ENCODE measurements at places on chromosomes 7 and 10.

DNA sequence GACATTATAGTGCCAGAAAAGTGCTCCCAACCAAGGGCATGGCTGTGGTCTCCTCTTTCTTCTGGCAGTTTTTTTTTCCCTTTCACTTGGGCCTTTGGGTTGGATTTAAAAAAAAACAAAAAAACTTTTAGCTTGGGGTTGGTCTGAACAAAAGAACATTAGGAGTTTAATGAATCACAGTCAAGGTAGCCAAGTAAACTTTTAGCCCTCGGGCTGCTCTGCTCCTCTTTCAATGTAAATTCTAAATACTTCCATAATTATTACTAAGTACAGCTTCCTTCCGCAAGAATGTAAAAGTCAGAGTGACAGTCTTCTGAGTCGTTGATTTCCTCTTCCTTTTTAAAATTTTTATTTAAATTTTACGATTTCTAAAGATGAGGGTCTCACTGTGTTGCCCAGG, 79.2 kb downstream of the NRF1 start:
- DNase-seq: no peak

- DNase-seq: no peak
Observed at GRCh38 chr10:59864141-59864962, 42.0 kb downstream of the CCDC6 start.

DNA sequence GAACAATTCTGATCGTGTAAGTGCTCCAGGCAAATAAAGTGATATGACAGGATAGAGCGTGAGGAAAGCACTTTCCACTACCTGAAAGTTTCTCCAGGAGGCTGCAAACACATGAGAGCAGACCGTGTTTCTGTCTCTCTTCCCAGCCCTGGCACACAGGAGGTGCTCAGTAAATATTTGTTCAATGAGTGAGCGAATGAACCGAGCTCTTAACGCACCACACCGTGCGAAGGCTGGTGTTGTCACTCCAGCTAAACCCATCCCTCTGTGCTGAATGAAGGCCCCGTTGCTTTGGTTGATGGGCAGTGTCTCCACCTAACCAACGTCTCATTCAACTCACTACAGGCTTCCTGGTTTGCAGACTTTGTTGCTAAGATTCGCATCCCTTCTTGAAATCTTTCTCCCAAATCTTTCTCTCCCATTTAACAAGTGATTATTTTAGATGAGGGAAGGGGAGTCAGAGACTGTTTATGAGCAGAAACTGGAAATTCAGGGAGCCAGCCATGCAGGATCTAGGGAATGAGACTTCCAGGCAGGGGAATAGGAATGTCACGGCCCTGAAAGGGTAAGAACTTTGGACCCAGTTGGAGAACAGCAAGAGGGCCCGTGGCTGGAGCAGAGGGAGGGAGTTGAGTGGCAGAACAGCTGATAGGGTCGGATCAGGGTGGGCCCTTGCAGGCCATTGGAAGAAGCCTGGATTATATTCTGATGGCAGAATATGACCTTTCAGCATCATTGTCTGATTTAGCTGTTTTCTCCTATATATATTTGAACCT, 282.6 kb downstream of the CAMK1D start:
- no peak for DNase-seq

- no peak for DNase-seq
Observed at GRCh38 chr7:4265066-4265465, 417.0 kb upstream of the FOXK1 start.

GRCh38 chr10:112052166-112052565, 131.4 kb downstream of the GPAM start:
- DNase-seq: no peak

DNA sequence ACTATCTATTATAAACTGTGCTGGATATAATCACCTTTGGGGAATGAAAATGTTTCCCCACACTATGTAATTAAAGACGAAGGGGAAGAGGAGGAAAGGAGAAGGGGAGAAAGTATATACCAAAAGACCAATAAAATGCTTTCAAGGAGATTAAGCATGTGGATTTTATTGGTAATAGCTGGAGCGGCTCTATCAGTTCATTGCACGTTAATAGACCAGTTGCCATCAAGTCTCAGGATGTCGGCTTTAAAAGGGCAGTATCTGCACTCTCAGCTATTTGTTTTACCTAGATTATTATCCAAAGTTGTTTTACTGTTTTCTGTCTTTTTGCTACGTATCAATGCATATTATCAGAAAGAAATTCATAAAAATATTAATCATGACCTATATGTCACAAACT, 9.0 kb downstream of the ETV1 start:
- DNase-seq: no peak

DNA sequence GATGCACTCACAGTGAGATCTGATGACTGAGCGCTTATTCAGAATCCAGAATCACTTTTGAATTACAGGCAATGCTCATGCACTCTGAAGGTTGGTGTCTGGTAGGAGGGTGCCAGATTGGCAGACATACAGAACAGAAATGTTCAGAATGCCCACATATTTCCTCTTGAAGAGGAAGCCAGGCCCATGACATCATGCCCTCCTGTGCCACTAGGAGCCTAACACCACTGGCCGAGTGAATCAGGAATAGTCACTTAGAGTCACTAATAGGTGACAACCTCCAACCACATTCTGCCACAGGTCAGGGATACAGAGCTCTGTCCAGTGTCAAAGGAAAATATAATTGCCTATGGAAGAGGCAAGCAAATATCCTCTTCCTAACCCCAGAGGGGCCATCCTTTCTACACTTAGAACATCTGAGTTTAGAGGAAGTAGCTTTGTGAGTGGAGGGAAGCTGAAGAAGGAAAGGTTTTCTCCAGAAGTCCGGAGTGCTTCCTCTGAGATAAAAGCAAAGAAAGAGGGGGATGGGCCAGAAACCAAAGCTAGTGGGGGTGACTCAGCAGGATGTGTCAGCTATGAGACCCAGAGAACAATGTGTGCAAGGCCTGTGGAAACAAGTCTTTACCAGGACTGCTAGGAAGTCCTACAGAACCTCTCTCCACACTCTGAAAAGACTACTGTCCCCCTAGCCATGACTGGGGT, 838.8 kb downstream of the GRID1 start:
- DNase-seq: no peak
